ENCODE measurements at places on chromosomes 1 and 21.

DNA sequence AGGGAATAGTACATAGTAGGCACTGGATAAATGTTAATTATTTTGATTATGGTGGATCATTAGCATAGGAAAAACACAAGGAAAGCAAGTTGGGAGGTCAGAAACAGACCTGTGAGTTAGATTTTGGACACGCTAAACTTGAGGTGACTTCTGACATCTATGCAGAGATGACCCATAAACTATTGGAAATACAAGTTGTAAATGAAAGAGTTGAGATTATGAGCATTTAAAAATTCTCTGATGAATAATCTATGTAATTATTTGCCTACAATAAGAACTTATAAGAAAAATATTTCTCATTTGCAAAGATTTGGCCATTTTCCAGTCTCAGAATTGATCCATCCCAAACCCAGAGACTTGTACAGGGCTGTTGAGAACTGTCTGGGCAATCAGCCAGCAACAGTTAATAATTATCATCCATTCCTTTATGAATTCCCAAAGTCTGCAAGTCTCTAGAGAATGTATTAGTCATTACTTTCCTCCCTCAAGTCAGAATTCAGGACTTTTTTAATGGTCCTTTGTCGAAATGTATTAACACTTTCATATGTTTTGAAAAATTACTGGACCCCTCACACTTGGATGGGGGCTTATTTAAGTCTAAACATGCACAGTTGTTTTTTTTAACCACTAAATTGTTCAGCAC lies 19.4 kb upstream of the SLAMF6 start:
- DNase-seq: peak; percentile 36

DNA sequence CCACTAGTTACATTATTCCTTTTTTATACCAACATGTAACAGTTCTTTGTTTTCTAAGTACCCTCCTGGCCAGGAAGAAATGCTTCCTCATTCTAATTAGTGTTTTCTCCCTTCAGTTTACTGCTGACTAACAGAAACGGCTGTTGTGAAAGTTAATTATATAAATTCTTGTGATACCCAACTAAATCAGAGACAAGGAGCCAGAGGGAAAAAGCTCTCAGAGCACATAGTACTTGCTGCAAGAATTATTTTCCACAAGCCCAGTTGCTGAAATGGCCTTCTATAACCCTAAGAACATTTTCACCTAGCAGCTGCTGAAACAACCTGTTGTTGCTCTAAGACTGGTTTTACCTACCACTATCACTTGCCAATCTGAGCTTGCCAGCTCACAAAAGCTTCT lies 82.4 kb downstream of the FAF1 start:
- DNase-seq: no peak

GRCh38 chr1:10508511-10508951 lies 33.8 kb downstream of the PEX14 start:
- DNase-seq: no peak

DNA sequence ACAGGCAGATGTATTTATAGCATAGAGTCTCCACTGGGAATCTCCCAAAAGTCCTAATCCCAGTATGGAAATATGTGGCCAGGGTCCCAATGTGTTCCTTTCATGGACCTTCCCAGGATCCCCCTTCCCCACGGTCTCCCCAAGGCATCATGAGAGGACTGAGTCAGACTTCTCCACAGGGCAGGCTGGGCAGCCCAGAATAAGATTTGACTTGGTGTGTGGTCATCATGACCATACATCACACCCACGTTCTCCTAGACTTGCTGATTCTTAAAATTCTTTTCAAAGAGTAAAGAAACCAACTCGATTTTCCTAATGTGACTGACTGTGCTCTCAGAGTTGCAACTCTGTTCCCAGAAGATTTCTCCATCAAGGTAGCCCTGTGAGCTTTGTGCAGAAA lies 93.9 kb upstream of the CD34 start:
- DNase-seq: no peak

DNA sequence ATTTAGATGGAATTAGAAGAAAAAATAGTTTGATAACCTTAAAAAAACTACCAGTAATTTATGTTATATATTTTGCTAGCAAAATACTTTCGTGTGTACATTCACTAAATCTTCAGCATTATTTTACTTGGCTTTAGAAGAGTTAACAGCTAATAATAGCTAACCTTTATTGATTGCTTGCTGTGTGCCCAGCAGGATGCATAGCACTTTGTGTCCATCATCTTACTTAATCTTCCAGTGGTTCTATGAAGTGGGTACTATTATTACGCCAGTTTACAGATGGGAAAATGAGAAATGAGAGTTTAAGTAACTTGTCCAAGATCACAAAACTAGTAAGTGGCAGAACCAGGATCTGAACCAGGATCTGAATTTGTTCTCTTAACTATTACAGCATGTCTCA lies 41.7 kb upstream of the GPR25 start:
- no peak for DNase-seq

DNA sequence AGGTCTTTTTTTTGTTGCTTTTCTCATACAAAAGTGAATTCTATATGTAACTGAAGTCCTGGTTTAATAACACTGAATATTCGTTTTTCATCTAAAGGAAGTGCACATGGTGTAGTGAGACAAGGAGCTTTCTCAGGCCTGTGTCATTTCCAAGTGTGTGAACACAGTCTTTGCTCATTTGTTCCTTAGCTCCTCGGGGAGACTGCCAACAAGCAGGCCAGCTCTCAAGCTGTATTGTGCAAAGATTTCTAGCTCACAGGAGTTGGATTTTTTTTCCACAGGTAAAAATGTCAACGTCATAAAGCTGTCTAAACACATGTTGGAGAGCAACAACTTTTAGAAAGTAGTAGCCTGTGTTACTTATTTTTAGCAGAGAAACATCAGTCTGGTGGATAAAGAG lies 87.8 kb upstream of the S1PR1 start:
- no peak for DNase-seq

DNA sequence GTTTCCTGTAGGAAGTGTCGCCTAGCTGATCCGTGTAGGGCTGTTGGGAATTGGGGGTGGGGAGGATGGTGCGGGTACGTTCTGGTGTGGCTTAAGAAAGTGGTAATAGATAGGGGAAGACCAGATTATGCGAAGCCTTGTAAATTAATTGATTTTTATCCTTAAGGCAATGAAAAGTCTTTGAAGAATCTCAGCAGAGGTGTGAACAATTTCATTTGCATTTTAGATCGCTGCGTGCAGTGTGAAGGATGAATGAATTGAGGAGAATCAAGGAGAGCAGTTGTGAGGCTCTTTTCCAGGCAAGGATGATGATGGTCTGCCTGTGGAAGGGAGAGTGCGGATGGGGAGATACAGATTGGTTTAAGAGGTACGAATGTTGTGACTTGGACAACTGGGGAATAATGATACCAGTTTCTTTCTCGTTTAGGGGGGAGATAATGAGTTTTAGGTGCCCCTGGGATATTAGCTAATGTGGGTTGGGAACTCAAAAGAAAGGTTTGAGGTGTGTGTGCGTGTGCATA lies 813 bp upstream of the DEDD start:
- peak; percentile 17 for DNase-seq

DNA sequence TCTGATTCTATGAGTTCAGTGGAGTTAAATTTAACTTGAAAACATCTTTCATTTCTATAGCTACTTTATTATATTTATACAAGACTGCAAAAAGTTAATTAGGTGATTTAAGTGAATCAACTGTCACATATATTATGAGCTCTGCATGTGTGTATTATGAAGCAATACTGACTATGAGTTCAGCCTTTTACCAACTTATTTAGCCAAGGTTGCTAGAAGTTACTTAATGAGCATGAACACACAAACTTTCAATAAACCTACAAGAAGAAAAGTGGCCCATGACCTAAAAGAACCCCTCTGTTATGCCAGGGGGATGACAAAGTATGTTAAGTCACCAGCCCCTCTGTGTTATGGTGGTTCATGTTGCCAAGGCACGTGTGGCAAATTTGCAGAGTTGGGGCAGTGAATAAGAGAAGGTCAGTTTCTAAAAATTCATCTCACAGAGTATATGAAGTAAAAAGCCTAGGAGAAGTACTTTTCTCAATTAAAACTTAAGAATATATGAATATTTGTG lies 86.7 kb upstream of the LYPLAL1 start:
- DNase-seq: no peak

- no peak for DNase-seq
Observed at GRCh38 chr1:23594149-23594907, 35.0 kb upstream of the ID3 start.

- no peak for DNase-seq
Observed at GRCh38 chr1:54543729-54544496, 4.1 kb upstream of the ACOT11 start.

- DNase-seq: no peak
Observed at GRCh38 chr1:91020486-91020885, 1.3 kb downstream of the ZNF644 start.

DNA sequence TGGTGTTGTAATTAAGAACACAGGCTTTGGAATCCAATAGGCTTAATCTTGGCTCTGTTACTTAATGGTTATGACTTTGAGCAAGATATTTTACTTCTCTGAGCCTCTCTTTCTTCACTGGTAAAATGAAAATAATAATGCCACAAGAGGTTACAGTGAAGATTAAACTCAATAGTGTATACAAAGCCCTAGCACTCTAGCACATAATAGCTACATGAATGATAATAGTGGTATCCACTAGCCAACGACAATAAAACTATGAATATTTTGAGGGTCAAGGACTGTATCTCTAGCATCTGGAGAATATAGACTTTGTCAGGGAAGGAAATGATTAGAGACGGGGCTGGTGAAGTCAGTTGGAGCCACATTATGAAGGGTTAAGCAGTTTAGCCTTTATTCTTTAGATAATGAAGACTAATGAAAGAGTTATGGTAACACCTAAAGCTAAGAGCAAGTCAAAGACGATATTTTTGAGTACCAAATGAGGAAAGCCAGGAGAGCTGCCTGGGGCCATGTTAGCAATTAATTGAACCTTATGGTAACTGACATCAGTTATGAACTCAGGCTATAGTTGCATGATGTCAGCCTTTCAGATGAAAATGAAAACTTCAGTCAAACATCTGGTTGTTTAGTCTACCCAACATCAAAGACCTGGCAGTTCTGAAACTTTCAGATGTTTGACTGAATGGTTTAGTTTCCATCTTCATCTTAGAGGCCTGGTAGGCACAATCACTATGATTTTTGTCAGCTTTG lies 32.8 kb upstream of the RNF11 start:
- no peak for DNase-seq

- no peak for DNase-seq
Observed at GRCh38 chr1:52640697-52641096, 7.7 kb downstream of the SHISAL2A start.

- no peak for DNase-seq
Observed at GRCh38 chr1:58251430-58252073, 295.0 kb downstream of the OMA1 start.

DNA sequence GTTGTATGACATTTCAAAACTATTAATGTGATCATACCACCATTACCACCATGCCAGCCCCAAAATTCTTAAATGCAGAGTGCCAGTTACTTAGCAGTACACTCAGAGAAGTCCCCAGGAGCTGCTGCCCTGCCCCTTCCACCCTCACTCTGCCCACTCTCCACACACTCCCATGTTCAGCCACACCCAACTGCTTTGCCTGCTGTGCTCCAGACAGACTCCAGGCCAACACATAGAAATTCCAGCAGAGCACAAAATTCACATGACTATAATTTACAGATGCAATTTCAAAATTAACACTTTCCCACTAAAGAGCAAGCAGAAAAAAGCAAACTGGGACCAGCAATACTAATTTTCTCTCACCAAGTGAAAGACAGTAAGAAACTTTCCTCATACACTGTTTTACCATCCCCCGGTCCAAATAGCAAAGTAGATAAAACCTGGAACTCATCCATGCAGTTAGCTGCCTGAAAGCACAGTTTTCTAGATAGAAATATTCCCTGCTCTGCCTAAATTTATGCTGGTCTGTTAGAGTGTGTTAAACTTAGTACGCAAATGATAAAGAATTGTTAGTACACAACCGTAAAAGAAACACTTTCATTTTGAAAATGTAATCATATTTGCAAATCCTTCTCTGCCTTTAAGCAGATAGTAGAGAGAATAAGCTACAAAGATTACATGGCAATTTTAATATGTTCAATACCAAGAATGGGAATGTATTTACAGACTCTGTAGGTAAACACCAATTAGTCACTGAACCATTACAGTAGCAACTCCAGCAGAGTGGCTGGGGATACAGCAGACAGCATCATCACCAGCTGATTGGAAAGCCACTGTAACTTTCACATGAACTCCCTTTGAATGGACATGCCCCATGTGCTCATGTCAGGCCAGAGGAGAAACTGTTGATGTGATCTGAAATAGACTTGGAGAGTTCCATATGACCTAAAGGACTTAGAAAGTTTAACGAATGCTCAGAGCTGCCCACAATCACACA lies 176.5 kb downstream of the VAV3 start:
- no peak for DNase-seq

- no peak for DNase-seq
Observed at GRCh38 chr1:33143698-33144097, 38.1 kb downstream of the TRIM62 start.

DNA sequence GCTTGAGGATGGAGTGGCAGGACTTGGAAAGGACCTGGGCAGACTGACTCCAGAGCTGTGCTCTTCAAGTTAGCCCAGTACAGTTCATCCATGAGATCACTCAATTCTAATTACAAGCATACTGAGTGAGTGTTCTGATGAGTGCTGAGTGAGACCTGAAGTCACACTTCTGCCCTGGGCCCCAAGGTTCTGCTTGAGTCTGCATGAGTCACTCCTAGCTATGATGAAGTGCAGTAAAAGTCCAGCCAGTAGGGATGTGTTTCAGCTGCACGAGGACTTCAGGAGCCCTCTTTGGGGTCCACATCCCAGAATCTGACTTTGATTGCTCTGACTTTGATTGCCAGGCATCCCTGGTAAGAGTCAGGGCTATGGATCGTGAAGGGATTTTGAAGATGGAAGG lies 35.8 kb downstream of the PLEKHA6 start:
- DNase-seq: no peak

- DNase-seq: peak; percentile 41
Observed at GRCh38 chr1:203769505-203770343, 4.7 kb downstream of the LAX1 start.

- DNase-seq: peak; percentile 53
Observed at GRCh38 chr1:39409055-39409816, 82.2 kb upstream of the BMP8A start.

DNA sequence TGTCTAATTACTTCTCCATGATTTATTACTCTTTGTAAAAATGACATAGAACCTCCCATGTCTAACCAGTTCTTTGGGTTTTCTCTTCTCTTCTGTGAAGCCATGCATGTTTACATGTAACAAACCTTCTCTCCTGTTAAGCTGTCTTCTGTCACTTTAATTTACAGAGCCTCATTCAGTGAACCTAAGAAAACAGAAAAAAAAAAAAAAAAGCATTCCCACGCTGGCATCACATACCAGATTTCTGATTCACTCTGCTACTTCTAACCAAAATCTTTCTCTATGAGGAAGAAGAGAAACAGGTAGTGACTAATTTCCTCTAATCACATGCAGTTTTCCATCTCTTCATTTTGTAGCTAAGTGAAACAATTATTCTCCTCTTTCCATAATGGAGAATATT lies 141.4 kb upstream of the CXADR start:
- no peak for DNase-seq

DNA sequence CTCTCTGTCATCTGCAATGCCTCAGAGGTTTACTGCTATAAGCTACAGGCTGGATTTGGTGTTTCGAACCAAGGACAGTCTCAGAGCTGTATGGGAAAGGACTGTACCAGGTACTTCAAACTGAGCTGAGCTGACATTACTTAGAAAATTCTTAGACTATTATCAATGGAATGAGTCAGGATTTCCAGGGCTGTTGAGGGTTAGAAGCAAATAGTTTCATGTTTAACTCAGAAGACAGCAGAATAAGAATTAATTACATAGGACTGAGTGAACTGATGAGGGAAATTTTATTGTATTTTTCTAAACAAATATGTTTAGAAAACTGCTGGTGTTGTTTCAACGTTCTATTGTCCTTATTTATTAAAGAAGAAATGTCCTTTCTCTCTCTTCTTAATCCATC lies 74.3 kb upstream of the CAPZB start:
- no peak for DNase-seq
